ENCODE measurements at places on chromosomes 2 and 18.
A peak's percentile ranks its signal among the peaks of the same experiment; 100 is the strongest.

- peak; percentile 61 for DNase-seq
Measured at GRCh38 chr2:127388423-127389164, 819 bp upstream of the MAP3K2 start.

GRCh38 chr18:49400398-49401072 is 59.9 kb downstream of the DYM start:
- no peak for DNase-seq

- DNase-seq: peak; percentile 58
Measured at GRCh38 chr2:156845806-156846558, 409.8 kb downstream of the GPD2 start.

DNA sequence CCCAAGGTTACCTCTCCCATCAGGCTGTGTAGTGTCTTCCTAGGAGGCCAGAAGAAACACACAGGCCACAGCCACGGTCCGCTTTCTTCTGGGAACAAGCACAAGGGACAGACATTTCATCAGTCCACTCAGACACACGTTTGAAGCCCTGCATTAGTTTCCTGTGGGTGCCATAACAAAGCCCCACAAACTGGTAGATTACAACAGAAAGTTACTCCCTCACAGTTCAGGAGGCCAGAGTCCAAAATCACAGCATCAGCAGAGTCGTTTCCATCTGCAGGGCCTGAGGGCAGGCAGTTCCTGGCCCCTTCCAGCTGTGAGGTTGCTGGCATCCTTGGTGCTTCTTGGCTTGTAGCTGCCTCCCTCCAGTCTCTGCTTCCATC is 8.8 kb upstream of the PRLH start:
- no peak for DNase-seq

- no peak for DNase-seq
Measured at GRCh38 chr18:79448621-79449020, 52.9 kb downstream of the NFATC1 start.

GRCh38 chr18:11872479-11873136 is 21.4 kb downstream of the CHMP1B start:
- no peak for DNase-seq

- DNase-seq: no peak
Measured at GRCh38 chr2:212672186-212672585, 133.6 kb upstream of the ERBB4 start.

GRCh38 chr2:241088376-241088775 is 13.7 kb downstream of the MTERF4 start:
- DNase-seq: no peak

DNA sequence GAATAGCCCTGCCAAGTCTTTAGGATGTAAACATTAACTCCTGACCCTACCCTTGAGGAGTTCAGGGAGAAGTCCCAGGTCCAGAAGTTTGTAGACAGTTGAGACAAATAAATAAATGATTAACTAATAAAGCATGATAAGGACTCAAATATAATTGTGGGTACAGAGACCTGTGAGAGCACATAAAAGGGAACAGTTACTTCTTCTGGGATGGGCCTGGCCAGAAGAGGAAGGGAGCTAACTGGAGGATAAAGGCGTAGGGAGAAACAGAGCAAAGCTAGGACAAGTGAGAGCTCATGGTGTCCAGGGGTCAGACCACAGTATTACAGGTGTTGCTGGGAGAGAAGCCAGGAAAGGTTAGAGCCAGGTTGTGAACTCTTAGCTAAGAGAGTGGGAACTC is 3.0 kb downstream of the LCLAT1 start:
- DNase-seq: no peak

All from mammary epithelial cell (primary cell).